ENCODE measurements at places on chromosomes 2 and 18.

DNA sequence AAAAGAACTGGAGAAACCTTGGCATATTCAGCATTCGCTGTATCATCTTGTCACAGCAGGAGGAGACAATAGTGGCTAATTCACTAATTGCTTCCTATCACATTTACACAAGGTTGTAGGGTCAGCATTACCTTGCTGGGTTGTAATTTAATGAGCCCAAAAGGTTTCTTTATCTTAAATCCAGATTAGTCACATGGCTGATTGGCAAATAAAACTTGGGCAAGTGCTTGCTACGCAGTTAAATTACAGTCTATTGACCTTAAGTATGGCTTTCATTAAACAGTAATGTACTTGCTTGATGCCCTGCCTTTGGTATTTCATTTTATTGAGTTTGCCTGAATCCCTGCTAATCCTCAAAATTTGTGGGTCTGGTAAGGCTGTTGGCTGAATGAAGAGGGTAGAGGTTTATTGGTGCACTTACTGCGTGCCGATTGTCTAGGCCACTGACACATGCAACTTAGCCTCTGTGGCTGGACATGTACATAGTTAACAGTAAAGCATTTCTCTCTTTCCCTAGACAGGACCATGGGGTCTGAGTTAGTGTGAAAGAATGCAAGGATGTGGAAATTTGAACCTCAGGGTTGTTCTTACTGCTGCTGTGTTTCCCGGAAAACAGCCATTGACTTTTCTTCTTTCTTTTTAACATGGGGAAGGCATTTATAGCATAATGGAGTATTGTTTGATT, 34.3 kb downstream of the FMNL2 start:
- DNase-seq: no peak

GRCh38 chr2:71901466-71901865, 246.2 kb downstream of the CYP26B1 start:
- no peak for DNase-seq

GRCh38 chr18:72848503-72849237, 19.1 kb downstream of the NETO1 start:
- DNase-seq: no peak

- DNase-seq: peak; percentile 68
Observed at GRCh38 chr2:230758566-230759480, 46.2 kb downstream of the CAB39 start.

GRCh38 chr2:65754219-65754618, 321.8 kb upstream of the SPRED2 start:
- DNase-seq: peak; percentile 28

- no peak for DNase-seq
Observed at GRCh38 chr2:62469114-62469513, 36.9 kb downstream of the TMEM17 start.

GRCh38 chr2:68970566-68971265, 3.7 kb upstream of the GKN1 start:
- no peak for DNase-seq

- no peak for DNase-seq
Observed at GRCh38 chr2:223090540-223091235, 38.7 kb downstream of the KCNE4 start.

DNA sequence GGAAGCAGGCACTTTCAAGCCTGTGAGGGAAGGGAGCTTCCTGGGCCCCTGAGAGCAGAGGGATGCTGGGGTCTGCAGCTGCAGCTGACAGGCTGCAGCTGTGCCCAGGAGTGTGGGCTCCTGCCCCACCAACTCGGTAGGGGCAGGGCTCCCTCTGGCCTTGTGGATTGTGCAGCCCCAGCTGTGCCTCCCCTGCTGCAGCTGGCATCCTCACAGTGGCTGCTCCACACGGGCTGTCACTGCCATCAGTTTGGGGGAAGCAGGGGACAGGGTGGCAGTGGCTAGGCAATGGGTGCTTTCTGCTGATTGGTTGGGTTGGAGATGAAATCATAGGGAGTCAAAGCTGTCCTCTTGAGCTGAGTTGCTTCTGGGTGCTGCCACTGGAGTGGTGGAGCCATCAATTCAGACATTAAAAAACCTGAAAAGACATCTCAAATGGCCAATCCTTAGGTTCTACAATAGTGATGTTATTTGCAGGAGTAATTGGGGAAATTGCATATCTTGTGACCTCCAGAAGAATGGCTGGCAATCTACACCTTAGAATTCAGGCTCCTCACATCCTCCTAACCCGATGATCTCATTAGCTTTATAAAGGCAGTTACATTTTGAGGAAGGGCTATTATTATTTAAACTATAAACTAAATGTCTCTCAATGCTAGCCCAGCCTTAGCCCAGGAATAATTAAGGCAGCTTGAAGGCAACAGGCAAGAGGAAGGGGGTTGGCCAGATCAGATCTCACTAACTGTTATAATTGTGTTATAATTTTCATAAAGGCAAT, 41.3 kb downstream of the FAM171B start:
- DNase-seq: no peak

- DNase-seq: no peak
Observed at GRCh38 chr2:54902763-54903162, 147.5 kb downstream of the RTN4 start.

DNA sequence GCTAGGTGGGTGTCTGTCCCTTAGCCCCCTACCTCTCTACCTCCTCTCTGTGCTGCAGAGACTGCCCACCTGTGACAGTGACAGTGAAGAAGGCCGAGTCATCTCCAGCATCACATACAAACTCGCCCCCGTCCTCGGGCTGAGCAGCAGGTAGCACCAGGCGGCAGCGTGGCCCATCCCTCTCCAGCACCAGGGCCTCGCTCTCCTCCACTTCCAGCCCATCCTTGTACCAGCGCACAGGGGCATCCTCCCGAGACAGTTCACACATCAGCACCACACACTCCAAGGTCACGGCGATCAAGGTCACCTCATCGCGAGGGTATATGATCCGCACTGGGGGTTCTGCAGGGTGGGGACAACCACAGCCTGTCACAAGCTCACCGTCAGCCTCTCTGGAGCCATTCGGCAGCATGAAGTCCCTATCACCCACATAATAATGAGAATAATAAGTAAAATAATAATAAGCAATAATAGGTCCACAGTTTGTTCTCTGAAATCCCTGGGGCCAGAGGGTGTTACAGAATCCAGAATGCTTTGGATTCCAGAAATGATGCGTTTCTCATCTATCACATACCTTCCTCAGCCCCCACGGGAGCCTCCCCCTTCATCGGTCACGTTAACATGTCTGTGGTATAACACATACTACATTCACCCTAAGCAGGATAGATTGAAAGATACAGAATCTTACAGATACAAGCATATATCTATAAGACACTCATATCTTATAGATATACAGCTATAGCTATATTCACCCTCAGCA, 12.0 kb downstream of the OBSL1 start:
- DNase-seq: peak; percentile 5

DNA sequence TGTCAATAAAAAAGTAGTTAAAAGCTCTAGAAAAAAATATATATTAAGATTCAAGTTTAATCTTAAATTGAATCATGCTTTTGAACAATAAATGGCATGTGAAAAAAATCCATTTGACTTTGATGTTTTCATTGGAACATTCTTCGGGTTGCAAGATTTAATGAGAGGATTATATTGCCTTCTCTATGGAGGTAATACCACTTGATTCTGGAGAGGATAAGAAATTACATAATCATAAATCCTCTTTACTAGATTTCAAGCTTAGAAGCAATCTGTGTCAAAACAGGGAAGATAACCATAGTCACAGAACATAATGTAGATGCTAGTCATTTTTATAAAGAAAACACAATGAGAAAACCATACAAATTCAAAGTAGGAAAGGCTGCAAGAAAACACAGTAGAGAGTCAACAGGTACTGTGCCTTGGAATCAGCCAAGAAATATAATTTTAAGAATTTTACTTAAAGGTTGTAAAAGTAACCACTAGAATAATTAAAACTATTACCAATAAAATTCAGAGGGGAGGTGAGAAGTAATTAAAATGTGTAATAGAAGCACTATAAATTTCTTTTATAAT, 18.7 kb upstream of the MAPRE2 start:
- no peak for DNase-seq

DNA sequence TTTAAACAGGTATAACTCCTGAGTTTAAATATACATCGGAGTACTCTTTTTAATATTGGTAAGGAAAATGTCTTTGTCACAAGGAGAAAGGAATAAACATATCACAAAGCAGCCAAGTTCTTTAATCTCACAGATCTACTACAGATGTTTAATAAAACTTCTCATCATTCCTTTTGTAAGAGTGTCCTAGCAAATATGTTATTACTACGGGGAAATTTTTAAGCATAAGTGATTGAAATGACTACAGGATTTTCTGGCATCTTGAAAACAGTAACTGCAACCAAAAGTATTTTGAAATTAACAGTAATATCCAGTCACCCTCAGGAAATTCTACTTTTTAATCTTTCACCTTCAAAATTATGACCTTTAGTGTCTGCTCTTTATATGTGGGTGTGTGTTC, 403.1 kb downstream of the IRS1 start:
- no peak for DNase-seq

- DNase-seq: no peak
Observed at GRCh38 chr2:206368933-206369569, 74.3 kb upstream of the ADAM23 start.

GRCh38 chr2:239257511-239257937, 143.3 kb downstream of the HDAC4 start:
- DNase-seq: peak; percentile 74

DNA sequence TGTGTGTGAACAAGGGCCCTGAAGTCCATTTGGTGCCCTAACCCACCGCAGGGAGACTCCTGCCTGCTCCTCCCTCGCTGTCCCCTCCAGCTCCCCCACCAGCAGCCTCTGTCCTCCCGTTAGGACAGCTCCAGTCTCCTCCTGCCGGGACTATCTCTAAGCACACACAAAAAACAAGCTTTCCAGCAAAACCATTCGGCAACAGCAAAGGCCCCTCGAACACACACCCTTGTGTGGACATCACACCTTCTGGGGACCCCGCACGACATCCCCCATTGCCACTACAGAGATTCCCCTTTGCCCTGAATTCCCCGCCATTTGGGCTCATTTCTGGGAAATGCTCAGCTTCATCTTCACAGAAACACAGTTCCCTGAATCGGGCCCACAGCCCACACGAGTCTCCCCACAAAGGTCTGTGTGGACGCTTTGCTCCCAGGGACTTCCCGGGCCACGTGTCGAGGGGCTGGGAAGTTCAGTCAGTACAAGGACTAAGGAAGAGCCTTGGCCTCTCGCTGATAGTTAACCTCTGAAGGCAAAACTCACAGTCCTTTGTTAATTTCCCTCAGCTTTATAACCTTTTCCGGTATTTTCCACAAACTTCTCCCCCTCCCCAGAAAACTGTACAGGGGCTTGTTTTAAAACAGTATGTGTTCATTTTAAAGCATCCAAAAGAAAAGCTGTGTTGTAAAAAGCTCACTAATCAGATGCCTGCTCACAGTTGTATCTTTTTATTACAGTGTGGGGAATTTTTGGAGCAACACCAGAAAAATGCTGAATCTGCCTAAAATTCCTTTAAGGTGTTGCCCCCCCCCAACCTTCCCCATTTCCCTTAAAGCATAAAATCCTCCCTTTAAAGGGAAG, 25.9 kb downstream of the SMAD7 start:
- DNase-seq: no peak

GRCh38 chr2:1633092-1633671, 111.1 kb downstream of the PXDN start:
- no peak for DNase-seq

DNA sequence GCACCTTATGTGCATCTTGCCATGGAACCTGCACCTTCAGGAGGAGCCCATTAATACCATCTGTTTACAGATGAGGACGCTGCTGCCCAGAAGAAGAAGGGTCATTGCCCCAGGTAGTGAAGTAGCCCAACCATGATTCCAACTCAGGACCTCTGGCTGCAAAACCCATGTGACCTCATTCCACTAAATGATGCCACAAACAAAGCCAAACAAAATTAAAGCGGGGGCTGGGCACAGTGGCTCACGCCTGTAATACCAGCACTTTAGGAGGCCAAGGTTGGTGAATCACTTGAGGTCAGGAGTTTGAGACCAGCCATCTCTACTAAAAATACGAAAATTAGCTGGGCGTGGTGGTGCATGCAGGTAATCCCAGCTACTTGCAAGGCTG, 202.1 kb downstream of the EIPR1 start:
- no peak for DNase-seq

DNA sequence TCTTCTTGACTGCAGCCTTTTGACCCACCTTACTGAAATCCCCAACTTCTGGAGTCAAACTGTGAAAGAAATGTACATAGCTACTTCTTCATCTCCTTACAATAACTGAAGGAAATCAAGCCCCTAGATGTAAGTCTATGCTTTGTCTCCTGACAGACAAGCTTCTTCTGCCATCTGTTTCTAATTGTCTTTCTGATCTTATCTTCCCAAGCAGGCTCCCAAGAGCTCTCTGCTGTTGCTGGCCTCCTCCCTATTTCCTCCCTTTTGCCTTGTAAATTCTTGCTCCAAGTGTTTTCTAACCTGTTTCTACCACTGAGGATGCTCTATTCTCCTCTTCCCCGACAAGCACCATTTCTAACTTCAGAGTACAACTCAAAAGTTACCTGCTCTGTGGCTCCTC, 77.4 kb upstream of the OSR1 start:
- DNase-seq: no peak

- no peak for DNase-seq
Observed at GRCh38 chr2:238250896-238251295, 11.1 kb upstream of the HES6 start.

- peak; percentile 15 for DNase-seq
Observed at GRCh38 chr2:60519231-60519863, 34.1 kb downstream of the BCL11A start.

- no peak for DNase-seq
Observed at GRCh38 chr2:173238385-173238784, 116.3 kb upstream of the CDCA7 start.

DNA sequence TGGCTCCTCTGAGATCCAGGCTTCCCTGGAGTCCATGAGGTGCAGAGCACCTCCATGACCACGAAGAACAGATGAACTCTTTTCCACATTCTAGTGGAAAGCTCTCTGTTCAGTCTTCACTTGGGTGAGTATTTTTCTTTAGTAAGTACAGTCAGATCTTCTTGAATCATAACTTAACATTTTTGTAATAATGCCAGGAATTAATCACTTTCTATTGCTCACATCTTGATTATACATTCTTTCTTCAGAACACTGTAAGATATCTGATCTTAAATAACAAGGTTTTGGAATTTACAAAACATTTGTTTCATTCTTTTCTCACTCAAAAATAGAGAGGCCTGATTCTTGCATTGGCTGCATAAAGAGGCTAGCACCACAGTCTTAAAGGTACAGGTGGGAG, 45.4 kb upstream of the RND3 start:
- DNase-seq: peak; percentile 30

DNA sequence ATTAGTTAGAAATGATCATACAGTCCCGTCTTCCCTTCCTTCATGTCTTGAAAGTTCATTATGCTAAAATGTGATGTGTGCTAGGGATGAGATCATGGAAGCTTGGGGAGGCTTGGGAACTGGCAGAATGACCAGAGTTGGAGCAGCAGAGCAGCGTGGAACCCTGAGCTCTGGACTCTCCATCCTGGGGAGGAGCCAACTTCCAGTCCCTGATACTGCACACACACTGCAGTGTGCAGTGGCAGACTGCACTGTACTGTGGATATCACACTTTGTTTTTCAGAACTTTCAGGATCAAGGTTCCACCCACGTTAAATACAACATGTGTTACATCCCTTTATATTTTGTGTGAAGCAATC, 27.3 kb upstream of the GREB1 start:
- DNase-seq: no peak

- peak; percentile 48 for DNase-seq
Observed at GRCh38 chr2:185738679-185739472, at the start of gene FSIP2. TSS of gene FSIP2 (plus strand) at chr2:185738804. CDS start at chr2:185738895, 91 bp downstream.

- no peak for DNase-seq
Observed at GRCh38 chr2:222946700-222947287, 86.0 kb downstream of the ACSL3 start.
